ENCODE measurements at places on chromosomes 16 and 17.

- DNase-seq = no peak
Measured at GRCh38 chr17:4586043-4586442, 1.7 kb downstream of the SMTNL2 start.

DNA sequence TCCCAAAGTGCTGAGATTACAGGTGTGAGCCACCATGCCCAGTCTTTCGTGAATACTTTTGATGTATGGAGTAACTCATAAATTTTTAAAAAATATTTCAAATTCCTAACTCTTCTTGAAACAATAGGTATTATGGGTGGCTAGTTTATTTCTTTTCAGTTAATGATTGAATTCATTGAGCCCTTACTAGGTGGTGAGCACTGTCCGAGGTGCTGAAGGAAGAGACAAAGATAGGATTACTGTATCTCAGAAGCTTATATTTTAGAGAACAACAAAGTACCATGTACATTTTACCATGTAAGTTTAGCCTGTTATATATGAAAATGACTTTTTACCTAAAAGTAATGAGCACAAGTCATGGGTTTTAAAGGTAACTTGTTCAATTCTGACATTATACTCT, 418.3 kb downstream of the NPIPA7 start:
- DNase-seq = no peak

GRCh38 chr17:76884995-76885893, 17.0 kb downstream of the MGAT5B start:
- no peak for DNase-seq

GRCh38 chr17:38538906-38539305, 66.8 kb downstream of the SRCIN1 start:
- no peak for DNase-seq
